Mucosa of descending colon (tissue), 3 donors: ENCODE measurements at places on chromosomes 3 and 15.
A peak's percentile ranks its signal among the peaks of the same experiment; 100 is the strongest.

GRCh38 chr3:169539856-169540255, 123.7 kb downstream of the MECOM start:
- DNase-seq: no peak

GRCh38 chr3:115980709-115981108, 357.4 kb downstream of the GAP43 start:
- DNase-seq: no peak

DNA sequence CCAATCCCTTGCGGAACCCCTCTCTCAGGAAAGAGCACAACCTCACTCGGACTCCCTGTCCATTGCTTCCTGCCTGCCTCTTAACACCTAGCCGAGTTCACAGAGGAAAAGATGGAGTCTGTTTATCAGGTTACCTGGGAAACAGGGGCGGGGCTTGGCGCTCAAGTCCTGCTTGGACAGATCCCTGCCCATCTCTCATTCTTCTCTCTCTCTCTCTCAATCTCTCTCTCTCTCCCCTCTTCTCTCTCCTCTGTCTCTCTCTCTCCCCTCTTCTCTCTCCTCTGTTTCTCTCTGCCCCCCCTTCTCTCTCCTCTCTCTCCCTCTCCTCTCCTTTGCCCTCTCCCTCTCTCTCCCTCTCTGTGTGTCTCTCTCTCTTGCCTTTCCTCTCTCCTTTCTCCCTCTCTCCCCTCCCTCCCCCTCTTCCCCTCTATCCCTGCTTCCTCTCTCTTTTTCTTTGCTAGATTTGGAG, at the start of gene EFHB:
EFHB (minus strand) TSS at position 120 of the 469 bp plus-strand sequence. CDS start 199 bp downstream, outside the sequence.
- DNase-seq: peak; percentile 67

GRCh38 chr3:189637750-189638149, 6.6 kb downstream of the TP63 start:
- no peak for DNase-seq

- DNase-seq: no peak
Measured at GRCh38 chr3:65619451-65619881, 419.3 kb downstream of the MAGI1 start.

DNA sequence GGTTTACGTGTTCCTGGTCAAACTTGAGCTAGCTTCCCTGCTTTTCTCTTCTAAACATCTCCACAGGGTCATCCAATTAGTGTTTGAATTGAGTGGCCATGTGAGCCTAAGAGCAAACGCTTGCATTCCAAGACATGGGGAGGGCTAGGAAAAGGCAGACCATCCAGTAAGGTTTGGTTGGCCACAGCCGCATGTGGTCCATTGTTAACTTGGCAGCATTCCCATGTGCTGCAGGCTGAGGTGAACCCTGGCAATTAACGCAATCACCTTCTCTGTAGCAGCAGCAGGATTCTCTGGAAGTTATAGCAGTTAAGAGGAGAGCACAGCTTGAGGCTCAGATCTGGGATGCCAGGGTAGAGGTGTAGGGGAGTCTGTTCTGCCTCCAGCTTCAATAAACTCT, 502.2 kb upstream of the LMCD1 start:
- no peak for DNase-seq

- no peak for DNase-seq
Measured at GRCh38 chr15:67076147-67076843, 10.9 kb downstream of the SMAD3 start.

- DNase-seq: no peak
Measured at GRCh38 chr3:135556174-135556573, 409.4 kb upstream of the PPP2R3A start.

- no peak for DNase-seq
Measured at GRCh38 chr15:61383421-61383820, 154.3 kb upstream of the RORA start.

GRCh38 chr3:100032243-100032642, 82.1 kb downstream of the FILIP1L start:
- DNase-seq: no peak

DNA sequence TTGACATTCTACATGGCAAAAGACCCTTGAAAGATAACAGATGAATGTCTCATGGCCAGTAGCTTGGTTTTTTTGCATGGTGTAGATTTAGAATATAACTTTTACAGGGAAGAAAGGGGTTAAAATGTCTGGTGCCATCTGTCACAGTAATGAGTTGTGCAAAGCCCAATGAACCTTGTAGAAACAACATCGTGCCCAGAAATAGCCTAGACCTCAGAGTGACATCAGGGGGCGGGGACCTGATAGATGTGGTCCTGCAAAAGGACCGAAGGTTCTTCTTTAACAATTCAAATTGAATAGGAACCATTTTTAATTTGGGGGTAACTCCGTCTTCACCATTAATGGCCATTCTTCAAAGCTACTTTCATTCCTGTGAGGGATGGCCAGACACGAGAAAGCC, 254.1 kb upstream of the CTDSPL start:
- DNase-seq: no peak

- DNase-seq: no peak
Measured at GRCh38 chr3:65833761-65834505, 204.8 kb downstream of the MAGI1 start.

DNA sequence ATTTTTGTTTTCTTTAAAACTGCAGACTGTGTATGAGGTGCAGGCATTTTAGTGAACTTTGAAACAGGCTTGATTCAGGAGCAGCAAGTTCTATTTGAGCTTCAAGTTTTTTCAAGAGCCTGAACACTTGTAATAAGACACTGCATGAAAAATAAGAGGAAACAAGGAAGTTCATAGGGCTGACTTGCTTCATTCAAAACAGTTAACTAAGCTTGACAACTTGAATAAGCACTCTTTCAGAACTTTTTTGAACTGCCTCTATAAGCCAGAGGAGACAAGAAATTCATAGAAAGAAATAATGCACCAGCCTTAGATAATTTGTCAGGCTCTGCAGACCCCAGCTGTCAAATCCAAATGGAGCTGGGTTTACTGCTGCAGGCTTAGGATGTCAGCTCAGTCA, 130.2 kb downstream of the SSR3 start:
- DNase-seq: no peak

DNA sequence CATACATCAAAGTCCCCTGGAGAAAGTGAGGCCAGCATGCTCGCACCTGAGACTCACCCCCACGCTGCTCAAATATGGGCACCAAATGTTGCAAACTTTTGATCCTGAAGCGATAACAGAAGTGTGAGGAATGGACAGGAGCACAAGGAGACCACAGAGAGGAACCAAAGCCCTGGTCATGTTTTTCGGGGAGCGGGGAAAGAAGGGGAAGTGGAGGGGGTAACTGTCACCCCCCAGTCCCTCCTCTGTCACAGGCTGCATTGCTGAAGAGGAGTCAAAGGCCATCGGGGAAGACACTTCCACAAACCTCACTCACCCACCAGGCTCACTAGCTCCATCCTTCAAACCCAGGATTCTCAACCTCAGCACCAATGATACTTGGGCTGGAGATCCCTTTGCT, 182.4 kb downstream of the UACA start:
- DNase-seq: no peak

DNA sequence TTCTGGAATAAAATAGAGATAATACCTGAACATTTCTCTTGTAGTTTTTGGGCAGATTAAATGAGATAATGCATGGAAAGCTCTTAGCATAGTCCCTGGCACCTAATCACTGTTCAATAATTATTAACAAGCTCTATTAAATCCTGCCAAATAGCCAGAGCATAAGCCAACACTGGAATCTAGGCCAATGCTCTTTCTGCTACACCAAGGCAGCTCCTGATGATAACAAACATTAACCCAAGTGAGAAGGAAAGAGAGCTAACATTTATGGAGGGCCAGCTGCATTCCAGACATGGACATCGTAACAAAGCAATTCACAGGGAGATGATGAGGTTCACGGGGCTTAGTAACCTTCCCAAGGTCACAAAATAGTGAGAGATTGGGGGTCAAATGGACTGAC, 23.3 kb downstream of the LARP6 start:
- no peak for DNase-seq

DNA sequence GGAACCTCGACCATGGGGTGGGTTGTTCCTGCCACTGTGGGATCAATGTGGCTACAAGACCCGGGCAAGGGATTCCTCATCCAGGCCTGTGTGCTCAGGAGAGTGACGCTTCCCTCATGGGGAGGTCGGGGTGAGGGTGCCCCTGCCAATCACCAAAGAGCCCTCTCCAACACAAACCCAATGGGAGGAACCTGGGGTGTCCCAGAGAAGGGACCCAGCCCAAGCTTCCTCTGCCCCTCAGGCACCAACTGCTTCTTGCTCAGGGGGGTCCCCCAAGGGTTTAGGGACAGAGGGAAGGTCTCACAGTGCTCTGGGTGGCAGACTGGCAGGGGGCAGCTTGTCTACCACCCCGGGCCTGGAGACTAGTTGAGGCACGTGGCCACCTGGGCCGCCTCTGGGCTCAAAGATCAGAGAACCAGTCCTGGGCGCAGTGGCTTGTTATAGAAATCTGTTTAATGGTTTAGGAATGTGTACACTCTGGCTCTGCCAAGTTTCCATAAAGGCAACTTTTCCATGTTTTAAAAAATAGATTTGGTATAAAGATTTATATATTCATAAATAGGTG, 26.6 kb downstream of the GP9 start:
- DNase-seq: peak; percentile 24

DNA sequence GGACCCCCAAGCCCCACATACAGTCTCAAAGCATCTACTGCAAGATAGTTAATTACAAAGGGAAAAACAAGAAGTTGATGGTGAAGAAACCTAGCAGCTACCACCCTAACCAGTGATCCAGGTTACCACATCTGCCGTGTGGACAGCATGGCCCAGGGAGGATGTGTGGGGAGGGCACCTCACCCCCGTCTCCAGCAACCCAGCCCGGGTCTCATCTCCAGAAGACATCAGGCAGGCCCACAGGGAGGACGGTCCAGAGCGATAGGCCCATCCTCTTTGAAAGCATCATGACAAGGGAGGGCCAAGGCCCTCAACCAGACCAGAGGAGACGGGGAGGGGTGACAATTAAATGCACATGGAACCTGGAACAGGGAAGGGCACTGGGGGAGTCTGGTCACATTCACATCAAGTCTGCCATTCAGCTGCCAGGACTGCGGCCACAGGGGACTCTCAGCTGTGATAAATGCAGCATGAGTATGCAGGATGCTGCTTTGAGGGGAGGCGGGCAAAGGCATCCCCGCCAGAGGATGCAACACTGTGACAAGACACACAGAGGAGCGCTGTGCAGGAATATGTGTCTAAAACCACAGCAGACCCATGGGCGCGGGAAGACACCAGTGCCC, 18.8 kb downstream of the ZXDC start:
- DNase-seq: no peak

DNA sequence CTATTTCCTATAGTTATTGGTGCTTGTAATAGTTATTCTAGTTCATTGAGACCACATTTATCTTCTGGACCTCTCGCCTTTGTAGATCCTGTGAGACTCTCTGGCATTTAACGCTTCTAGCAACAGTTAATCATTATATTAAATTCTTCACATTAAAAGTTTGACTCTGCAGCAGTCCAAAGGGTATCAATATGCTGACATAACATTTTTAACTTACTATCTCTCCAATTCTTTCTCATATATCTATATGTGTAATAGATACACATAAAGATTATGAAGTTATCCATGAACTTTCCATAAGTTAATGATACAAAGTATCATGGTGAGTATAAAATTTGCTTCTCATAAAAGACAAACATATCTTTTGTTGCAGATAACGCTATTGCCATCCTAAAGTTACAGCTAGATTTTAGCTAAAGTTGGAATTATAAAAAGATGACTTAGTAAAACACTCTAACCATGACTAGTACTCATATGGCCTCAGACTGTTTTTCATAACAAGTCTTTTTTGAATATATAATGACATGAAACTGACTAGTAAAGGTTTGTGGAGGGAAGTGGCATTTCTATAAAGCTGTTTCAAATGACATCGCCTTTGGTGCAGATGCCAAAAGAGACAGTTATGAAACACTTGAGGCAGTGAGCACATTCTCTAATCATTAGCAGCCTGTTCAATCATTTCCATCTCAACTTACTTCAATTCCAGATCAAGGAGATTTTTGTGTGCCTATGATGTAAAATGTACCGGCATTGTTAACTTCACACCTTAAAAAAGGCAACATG, 379.3 kb upstream of the CBLB start:
- DNase-seq: no peak

DNA sequence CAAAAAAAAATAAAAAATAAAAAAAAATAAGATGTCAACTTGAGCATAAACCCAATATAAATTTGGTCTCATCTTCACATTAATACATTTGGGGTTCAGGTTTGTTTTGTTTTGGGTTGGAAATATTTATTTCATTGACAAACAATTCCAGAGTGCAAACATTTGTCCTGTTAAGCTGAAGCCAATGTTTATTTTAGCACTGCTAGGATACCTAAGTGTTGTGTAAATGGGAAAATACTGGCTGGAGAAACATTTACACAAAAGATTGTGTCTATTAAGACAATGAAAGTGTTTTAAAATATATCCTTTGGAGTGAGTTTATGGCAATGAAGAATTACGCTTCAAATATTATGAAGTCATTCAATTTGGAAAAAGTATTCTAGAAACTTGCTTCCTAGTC, 91.1 kb downstream of the MEIS2 start:
- no peak for DNase-seq
